T-helper 17 cell (primary cell): ENCODE measurements at places on chromosomes 1 and 21. TPM values are rescaled to one million over a fixed set of nuclear protein-coding genes. Genes with fewer than 3 reads are reported as not detected.

- no peak for DNase-seq
These were observed 44.0 kb downstream of the CDC42 start for GRCh38 chr1:22096463-22096862.

- DNase-seq, result no peak
These were observed 4.0 kb downstream of the CAPN2 start for GRCh38 chr1:223716302-223716862.

DNA sequence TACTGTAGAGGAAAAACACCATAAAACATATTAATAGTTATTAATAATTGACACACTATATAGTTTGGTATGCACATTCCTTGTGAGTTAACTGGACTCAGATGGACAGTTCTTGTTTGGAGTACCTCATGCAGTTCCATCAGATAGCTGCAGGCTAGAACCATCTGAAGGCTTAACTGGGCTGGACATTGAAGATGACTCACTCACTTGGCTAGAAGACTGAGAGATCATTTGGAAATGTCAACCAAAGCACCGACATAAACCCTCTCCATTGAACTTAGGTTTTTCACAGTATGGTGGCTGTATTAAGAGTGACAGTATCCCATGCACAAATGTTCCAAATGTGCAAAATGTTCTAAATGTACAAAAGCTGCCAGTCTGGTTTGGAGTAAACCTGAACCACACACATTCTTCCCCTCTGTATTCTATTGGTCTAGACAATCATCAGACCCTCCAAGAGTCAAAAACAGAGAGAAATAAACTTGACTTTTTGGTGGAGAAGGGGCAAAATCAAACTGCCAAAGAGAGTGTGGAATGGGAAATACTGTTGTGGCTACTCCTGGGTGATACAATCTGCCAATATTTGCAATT is 708.4 kb downstream of the KCNT2 start:
- DNase-seq, result no peak

- no peak for DNase-seq
These were observed 2.8 kb downstream of the UBE2J2 start for GRCh38 chr1:1270813-1271212.

DNA sequence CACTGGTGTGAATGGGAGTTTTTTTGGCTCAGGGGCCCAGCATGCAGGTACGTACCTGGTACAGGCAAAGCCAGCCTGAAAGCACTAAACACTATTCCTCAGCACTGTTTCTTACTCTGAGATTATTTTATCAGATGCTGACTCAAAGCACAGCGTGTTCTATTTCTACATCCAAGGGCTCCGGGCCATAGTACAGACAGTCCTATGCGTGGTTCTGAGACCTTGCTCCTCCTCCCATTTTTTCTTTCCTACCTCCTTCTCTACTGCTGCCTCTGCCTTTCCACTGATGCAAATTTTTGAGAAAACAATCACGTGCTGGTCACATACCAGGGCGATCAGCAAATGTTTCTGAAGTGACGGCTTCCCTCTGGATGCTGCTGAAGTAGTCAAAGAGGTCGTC is 36.3 kb downstream of the PDPN start:
- DNase-seq, result no peak

DNA sequence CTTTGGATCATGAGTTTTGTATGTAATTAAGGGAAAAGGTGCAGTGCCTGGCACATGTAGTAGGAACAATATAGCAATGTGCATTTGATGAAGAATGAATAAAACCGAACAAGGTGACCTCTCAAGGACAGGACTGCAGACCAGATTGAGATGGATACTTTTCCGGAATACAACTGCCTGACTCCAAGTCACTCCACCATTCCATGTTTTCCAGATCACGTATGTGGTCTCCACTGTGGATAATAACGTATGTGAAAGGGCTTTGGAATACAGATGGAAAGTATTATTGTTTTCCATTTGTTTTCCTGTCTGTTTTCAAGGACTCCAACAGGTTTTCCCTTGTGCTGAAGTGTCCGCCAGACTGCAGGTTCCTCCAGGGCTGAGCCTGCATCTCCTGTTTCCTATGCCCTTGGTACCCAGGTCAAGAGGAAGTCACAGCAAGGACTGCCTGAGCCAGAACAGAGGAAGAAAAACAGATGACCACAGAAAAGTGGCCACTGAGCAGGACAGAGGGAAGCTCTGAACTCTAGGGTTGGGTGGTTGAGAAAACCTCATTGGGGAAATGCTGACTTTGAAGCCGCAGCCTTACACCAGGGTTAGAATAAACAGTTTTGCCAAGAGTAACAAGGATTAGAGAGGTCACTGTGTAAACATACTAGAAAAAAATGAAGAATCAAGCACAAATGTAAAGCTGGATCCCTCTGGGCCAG is 4.0 kb downstream of the CFAP45 start:
- DNase-seq, result no peak

DNA sequence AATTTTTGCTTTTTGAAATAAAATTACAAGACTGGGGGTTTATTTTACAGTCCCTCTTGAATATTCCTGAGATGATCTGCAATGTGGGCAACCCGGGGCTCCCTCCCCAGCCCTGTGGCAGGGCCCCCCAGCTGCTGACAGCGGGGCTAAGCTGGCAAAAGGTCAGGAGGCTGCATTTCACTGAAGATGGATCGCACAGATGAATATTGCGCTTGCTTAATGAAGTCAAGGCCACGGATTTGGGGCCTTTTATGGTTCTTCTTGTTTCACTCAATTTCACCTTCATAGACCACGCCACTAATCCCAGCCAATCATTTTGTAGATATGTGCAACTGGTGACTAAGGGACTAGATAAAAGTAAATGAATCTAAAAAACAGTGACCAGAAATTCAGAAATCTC is 50.8 kb upstream of the SLC22A15 start:
- no peak for DNase-seq

- no peak for DNase-seq
These were observed 24.9 kb upstream of the CR1L start for GRCh38 chr1:207619871-207620542.

The PTAFR gene
- total RNA-seq, result 2.4 TPM

The CNR2 gene
- total RNA-seq, result 0.13 TPM

The MATN1 gene
- total RNA-seq, result 2.1 TPM
